ENCODE measurements at places on chromosomes 3 and 15.

DNA sequence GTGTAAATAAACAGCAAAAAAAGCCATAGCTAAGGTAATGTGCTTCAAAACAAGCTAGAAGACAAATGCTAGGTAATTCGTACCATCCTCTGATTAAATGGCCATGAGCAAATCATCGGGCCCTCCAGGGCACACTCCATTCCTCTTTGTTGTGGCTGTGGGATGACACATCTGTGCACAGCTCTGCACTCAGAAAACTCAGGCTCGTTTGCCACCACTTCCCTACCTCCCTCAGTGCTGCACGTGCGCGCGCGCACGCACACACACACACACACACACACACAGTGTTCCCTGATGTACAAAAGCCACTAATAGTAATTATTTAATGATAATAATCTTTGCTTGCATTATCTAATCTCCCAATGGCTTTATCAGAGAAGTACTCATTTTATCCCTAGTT lies 336.6 kb downstream of the FEZF2 start:
- no peak for DNase-seq

DNA sequence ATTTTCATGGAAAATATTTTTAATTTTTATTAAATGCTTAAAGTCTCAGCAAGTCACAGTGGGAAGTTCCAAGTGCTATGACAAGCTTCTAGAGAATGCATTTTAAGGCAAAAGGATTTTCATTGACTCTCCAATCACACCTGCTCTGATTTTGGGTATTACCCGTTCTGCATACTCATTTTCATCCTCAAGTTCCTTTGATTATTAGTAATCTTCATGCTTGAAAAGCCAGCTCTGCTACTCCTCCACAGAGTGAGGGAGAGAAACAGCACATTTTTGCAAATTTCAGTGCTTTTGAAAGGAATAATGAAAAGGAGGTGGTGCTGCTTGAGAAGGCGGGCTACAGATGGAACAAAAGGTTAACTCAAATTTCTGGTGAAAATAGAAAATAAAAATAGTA lies 450.7 kb downstream of the NSUN3 start:
- DNase-seq, result no peak

GRCh38 chr15:55991802-55992768 lies 1.3 kb downstream of the NEDD4 start:
- DNase-seq, result no peak

DNA sequence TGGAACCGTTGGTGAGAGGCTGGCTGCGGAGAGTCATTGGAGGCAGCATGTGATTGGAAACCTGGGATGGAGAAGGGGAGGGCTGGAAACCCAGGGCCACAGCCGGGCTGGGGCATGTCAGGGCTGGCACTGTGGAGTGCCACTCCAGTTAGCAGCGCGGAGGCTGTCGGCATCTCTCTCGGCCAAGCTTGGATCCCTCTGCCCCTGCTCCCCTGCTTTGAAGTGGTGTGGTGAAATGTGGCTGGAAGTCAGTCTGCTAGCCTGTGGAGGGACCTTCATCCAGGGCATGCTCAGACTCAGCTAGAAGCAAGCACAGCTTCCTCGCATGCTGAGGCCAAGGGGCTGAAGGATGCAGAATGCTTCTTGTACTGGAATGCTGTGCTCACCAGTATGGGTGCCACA lies 13.5 kb downstream of the SLCO3A1 start:
- no peak for DNase-seq

- no peak for DNase-seq
Observed at GRCh38 chr3:146342989-146343388, 92.1 kb upstream of the PLSCR4 start.

- DNase-seq, result no peak
Observed at GRCh38 chr3:41716471-41716870, 245.4 kb downstream of the ULK4 start.

- no peak for DNase-seq
Observed at GRCh38 chr3:51955893-51956770, 951 bp downstream of the GPR62 start.

DNA sequence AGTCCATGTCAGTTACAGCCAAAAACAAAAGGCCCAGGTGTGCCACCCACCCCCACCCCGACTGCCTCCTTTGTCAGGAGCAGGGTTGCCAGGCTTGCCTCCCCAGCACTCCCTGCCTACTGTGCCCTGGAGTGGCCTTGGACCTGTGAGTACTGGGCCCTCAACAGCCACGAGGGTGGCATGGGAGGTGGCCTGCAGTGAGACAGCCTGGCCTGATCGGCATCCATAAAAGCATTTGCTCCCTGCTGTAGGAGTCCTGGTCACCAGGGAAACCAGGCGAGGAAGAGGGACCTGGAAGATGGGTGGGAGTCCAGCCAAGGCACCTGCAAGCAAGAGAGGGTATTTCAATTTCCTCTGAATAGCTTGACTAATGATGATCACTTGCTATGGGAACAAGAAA lies 56.4 kb upstream of the KCNMB2 start:
- no peak for DNase-seq

DNA sequence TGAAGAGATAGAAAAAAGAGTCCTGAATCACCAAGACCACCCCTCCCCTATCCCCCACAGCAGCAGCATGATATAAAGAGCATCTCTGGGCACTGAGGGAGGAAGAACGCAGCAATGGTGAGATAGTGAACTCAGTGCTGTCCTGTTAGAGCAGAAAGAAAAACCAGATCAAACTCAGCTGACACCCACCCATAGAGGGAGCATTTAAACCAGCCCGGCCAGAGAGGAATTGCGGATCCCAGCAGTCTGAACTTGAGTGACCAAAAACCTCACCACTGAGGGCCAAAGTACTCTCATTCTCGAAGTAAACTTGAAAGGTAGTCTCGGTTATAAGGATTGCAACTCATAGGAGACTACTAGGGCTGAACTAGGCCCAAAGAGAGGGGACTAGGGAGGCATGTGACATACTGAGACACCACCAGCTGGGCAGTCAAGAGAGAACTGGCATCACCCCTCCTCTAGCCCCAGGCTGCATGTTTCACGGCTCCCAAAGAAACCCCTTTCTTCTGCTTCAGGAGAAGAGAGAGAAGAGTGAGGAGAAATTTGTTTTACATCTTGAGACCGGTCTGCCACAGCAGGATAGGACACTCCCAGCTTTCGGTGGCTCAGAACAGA lies 39.2 kb upstream of the TGFBR2 start:
- no peak for DNase-seq

DNA sequence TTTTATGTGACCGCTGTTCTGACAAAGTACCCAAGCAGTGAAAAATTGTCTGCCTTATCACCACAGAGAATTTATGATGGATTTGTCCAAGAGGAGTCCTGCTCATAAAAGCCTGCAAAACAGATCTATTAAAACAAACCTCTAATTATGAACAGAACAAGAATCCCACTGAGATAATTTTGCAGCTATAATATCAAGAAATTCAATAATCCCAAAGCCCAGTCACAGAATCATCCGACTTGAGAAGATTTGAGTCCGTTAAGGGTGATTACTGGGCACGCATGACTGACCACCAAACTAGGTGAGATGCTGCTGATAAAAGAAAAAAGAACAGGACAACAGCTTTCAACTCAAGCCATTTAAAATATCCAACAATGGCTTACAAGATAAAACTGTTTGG lies 231.0 kb upstream of the WNT5A start:
- no peak for DNase-seq

- no peak for DNase-seq
Observed at GRCh38 chr3:100864471-100865250, 128.6 kb downstream of the ABI3BP start.

DNA sequence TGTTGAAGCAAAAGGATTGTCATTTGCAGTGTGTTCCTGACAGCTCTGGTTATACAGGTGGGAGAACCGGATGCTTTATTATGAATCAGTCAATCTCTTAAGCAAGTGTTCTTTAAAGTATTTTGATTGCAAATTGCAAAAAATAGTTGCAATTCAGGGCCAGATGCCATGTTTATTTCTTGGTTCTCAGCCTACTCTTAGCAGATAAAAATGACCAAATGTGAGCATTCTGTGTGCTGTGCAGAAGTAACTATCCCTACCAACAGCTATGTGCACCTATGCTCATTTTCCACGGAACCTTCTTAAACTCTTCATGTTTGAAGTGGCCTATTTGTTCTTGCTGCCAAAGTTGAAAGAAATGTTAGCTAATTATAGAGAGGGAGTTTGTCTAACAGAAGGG lies 262.3 kb upstream of the RASGRP1 start:
- no peak for DNase-seq

- DNase-seq, result no peak
Observed at GRCh38 chr3:120171134-120171873, 77.1 kb upstream of the GSK3B start.

DNA sequence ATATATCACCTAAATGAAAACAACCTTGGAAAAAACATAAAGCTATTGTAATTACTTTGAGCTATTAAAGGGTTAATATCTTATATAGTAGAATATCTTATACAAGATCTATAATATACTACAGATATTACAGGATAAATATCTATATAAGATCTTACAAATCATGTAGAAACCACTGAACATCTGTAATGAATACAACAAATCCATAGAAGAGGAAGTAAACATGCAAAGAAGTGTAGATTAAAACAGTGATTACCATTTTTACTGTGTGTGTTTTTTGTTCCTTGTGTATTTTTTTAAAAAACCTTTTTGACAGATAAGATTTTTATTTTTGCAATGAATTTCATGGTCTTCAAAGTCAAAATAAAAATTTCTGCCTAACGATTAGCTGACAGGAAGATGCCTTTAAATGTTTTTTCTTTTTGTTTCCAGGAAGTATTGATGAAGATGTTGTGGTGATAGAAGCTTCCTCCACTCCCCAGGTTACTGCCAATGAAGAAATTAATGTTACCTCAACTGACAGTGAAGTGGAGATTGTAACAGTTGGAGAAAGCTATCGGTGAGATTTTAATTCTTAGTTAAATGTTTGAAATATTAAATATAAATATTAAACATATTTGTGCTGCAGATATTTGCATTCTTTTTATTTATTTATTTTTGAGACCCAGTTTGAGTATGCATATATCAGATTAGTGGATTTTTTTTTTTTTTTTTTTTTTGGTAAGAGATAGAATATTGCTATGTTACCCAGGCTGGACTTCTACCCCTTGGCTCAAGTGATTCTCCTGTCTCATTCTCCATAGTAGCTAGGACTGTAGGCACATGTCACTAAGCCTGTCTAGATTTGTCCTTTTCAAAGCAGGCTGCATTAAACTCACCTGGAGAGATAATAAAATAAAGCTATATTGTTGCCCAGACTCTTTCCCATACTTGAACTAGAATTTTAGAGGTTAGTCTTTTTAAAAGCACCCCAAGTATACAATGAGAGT lies 52.8 kb upstream of the CCNB2 start:
- DNase-seq, result peak; percentile 14

GRCh38 chr3:8443829-8444791 lies 57.5 kb upstream of the LMCD1 start:
- DNase-seq, result no peak

GRCh38 chr15:50905055-50905454 lies 3.4 kb upstream of the AP4E1 start:
- DNase-seq, result no peak

- peak; percentile 28 for DNase-seq
Observed at GRCh38 chr3:155872904-155873646, 2.6 kb downstream of the GMPS start.

DNA sequence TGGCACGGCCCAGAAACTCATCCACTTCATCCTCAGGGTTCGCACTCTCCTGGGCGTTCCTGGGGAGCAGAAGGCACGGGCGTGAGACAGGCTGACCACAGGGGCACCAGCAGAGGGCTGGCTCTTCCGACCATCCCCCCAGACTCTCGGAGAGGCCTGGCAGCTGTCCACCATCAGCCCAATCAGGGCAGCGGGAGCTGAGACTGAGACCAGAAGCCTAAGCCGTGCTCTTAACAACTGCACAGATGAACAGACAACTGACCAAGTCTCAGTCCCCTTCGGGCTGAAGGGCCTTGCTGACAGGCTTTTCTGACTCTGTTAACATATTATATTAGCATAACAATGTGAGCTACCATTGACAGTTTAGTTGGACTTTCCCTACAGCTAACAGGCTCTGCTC lies 118.0 kb downstream of the SEC22A start:
- DNase-seq, result no peak

Measured in NAMALWA (cell line).